ENCODE measurements at places on chromosomes 2 and 18.

DNA sequence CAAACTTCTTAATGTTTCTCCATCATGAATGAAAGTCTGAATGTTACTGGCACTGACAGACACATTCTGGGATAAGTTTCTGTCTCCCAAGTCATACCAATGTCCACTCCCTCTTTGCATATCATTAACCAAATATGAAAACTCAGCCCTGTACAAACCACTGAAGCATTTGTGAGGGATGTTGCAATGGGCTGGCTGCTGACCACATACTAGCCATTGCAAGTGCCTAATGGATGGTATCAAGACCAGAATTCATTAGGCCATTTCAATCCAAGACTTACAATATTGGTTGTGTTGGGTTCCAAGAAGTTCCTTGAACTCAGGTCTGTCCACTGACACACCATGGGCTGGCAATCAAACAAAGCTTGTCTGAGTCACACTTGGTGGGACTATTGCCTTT is 73.8 kb downstream of the CBLN2 start:
- no peak for DNase-seq

- no peak for DNase-seq
These were observed 129.1 kb downstream of the ANKRD44 start for GRCh38 chr2:197181491-197181890.

GRCh38 chr2:150581717-150582472 is 94.4 kb upstream of the RND3 start:
- DNase-seq = no peak

DNA sequence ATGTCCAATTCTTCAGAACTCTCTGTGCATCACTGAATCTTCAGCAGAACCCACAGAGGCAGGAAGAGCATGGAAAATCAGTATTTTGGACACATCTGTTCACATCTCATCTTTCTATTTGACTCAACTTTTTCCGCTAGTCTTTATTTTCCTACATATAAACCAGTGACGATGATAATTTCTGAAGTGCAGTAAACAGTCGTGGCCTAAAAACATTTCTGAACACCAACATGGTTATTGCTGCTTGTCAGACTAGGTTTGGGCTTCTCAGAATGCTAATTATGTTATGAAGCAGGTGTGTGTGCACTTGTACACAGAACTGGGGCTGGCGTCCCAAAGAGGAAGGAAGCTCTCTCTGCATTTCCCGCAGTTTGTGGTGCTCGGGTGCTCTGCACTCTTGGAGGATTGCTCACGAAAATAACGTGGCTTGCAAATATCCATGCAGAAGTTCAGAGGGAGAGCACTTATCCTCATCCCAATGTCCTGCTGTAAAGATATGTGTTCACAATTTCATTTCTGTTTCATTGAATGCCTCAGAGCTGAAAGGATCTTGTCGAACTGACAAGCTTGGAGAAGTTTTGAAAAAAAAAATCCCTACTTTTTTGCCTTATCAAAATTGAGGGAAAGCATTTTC is 50.8 kb downstream of the EDAR start:
- DNase-seq = no peak

GRCh38 chr2:225494100-225494459 is 94.6 kb downstream of the NYAP2 start:
- DNase-seq = no peak

- peak; percentile 43 for DNase-seq
These were observed 29.1 kb downstream of the TMEM131 start for GRCh38 chr2:97966545-97967215.

DNA sequence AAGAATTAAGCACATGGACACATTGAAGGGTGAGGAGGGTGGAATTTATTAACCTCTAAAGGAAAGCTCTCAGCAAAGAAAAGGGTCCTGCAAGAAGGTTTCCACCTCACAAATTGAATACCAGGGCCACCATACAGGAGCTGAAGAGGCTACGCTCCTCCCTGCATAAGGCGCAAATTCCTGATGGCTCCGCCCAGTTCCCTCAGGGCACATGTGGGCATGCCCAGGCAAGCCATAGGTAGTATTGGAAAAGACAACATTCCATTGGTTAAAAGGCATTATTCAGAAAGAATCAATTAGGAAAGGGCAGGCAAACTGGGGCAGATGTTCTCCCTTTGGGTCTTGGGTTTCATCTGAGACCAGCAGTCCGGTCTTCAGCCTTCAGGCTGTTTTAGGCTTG is 161.2 kb downstream of the PTPRM start:
- DNase-seq = no peak

GRCh38 chr2:241568726-241569125 is 10.2 kb downstream of the BOK start:
- no peak for DNase-seq

DNA sequence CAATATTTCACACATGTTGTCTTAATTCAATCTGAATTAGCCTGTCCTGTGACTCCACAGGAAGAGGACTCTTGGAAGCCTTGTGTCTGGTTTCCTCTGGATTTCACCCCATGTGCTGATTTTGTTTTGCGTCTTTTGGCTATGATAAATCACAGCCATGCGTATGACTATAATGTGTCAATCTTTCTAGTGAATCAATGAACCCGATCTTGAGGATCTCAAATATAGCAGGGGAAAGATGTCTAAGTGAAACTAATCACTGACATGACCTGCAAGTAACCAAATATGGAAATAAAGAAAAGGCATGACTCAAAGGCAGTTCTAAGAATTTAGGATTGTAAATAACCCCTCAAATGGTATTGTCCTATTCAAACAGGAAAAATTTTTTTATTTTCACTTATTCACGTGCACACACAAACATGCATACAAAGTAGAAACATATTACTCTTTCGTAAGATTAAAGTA is 8.2 kb downstream of the WDFY1 start:
- DNase-seq = no peak

Measured in HCT116 (cell line).